Activated T-cell treated with anti-CD3 and anti-CD28 coated beads, Interleukin-2, amount 50 U/mL, for 1 hour (primary cell): ENCODE measurements at places on chromosomes 3 and 15.

DNA sequence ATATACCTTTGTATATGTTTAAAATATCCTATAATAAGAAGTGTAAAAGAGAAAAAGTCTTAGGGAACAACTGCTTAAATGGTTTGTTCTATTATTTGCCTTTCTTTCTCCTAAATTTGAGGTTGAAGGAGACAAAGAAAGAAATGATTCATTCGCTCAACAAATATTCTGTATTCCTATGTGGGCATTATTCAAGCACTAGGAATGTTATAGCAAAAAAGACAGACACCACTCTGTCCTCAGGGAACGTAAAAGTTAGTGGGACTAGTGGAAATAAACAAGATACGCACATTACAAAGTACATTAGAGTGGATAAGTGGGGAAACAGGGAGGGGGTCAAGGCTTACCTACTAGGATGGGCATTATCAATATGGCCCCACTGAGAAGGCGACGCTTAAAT lies 332.2 kb downstream of the LPP start:
- no peak for DNase-seq

GRCh38 chr3:112020674-112021085 lies 13.9 kb upstream of the TMPRSS7 start:
- no peak for DNase-seq

- no peak for DNase-seq
These were observed 121.2 kb downstream of the MECOM start for GRCh38 chr3:169542331-169542751.

DNA sequence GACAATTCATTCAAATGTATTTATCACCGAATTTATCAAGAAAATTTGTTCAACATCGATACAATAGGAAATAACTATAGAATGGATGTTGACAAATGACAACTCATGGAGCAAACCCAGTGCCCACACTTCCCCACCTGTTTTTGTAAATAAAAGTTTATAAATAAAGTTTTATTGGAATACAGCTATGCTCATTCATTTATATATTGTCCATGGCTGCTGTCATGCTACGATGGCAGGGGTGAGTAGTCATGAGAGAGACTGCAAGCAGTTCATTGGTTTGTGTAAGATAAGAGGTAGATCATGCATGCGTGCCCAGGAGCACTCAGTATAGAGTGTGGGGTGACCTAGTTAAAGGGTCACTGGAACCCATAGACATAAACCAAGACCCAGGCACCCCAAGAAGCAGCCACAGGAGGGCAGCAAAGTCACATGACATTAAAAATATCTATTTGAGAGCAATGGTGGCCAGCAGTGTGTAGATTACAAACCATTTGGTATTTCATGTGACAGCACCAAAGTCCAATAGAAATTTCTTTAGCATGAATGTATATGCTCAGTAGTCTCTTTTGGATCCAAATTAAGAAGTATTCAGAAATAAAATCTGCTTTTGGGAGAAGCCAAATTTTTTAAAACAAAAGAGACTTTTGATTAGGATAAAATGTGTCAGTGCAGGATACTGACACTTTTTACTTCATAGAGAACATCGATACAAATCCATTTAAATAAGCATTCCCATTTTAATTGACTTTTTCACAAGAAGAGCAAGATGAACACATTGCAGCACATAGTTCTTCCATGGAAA lies 794.8 kb downstream of the MCTP2 start:
- no peak for DNase-seq

DNA sequence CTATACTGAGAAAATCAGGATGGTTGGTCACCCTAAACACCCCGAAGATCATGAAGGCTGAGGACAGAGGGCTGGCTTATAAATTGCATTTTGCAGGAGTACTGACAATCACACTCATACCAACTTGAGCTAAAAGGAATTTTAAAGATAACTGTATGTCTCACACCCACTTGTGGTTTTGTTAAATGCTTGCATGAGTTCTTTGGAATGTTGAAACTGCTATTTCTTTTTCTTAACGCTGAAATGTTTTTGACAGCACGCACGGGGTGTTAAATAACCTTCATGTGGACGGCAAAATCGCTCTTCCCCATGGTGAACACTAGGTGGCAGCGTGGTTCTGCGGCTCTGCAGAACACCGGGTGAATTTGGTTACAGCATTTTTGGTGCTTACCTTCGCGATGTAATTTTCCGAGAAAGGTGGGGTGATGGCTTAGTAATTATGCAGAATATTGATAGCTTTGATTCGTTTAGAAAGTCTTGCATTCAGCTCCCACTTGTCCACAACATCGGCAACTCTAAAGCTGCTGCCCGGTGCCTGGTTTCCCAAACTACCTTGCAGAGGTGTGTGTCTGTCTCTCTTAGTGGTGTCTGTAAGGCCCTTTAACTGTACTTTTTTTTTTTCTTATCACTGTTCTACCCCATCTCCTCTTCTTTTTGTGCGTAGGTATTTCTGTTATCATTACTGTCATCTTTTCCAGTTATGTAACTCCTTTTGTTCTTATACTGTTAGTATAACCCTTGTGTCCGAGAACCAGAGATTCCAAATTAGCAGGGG lies 51.7 kb downstream of the ARNT2 start:
- peak; percentile 40 for DNase-seq

DNA sequence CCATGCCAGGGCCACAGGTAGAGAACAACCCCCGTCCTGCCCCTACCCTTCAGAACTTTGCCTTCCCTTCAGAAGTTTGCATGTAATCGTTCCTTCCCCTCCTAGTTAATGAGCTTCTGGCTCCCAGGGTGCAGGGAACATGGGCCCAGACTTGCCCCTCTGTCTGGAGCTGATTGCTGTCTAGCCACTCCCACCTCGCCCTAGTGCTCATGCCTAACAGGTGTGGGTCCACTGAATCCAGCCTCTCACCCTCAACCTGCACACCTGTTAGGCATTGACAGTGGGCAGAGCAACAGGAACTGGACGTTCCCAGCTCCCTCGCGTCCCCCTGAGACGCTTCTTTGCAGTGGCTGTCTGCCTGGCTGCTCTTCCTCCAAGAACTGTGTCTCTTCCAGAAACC lies 40.3 kb downstream of the WNT5A start:
- DNase-seq, result no peak

DNA sequence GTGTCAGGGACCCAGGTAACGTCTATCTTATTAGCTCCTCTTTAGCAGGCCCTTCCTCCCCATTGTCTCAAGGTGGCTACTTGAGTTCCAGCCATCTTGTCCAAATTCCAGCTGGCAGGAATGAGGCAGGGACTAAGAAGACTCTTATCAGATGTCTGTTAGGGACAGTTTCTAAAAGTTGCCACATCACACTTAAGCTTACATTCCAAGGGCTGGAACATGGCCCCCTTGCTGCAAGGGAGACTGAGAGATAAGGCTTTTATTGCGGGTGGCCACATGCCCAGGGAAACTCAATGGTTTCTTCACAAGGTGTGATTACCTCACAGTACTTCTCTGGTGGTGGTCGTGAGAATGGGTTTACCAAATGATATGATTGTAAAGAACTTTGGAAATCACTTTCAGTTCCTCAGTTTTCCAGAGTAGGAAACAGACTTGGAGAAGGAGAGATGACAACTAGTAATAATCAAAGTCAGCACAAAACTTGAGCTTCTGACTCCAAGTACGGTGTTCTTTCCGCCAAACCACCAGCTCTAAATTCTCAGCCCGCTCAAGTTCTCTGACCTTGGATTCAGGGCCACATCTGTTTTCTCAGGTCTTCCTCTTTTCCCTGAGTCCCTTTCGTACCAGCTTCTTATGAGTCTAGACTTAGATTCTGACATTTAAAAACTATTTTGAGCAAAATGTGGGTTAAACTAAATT lies 14.2 kb downstream of the PDIA5 start:
- DNase-seq, result no peak

GRCh38 chr15:27937851-27938250 lies 161.3 kb downstream of the OCA2 start:
- no peak for DNase-seq

- no peak for DNase-seq
These were observed 9.2 kb downstream of the RAB8B start for GRCh38 chr15:63198371-63199250.

- no peak for DNase-seq
These were observed 570 bp upstream of the NEDD4 start for GRCh38 chr15:55993804-55994560.

DNA sequence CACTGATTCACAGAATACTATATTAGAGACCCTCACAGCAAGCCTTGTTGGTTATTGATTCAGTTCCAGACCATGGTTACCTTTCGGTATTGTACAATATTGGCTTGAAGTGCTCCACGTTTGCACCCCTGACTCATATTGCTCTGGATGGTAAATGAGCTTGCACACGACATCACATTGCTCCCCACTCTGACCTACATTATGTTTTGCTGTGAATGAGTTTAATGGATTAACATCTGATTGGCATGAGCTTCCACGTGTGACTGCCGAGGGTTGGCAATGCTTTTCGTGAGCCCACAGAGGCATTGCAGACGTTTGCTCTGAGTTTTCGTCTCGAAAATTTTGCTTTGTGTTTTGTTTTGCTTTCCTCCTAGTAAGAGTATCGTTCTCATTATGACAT lies 225.8 kb upstream of the ICE2 start:
- DNase-seq, result no peak

- no peak for DNase-seq
These were observed 100.0 kb downstream of the ZMAT3 start for GRCh38 chr3:178971614-178972013.

- no peak for DNase-seq
These were observed 224.7 kb upstream of the SATB1 start for GRCh38 chr3:18649666-18650363.

DNA sequence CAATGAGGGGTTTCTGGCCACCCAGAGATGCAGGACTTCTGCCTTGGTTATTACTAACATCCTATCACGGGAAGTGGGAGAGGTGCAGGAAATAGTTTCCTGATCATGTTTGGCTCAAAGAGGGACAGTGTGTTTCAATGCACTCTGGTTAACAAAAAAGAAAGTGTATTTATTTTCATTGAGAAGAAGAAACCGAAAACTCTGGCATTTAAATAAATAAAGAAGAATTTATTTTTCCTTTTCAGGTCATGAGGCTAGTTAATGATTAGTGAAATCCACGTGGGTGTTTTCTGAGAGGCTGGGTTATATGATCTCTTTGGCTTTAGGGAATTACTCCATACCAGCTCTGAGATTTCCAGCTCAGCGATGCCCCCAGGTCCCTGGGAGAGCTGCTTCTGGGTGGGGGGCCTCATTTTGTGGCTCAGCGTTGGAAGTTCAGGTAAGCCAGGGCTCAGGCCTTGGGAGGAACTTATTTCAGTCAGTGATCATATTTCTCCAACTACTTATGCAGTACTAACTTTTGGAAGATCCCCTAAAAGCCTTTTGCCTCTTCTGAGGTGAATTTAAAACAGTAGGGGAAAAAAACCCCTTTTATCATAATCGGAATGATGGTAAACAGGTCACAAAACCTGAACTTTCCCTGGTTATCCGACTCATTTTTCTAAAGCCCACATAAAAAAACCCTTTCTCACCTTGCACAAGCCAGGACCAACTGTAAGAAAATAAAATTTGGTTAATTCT lies at the start of gene PLA1A:
Gene PLA1A (plus strand): TSS at position 338 of the 741 bp plus-strand sequence. CDS start 29 bp downstream, at position 367.
- DNase-seq, result no peak

- DNase-seq, result peak; percentile 41
These were observed 87.4 kb downstream of the NFKBIZ start for GRCh38 chr3:101936419-101937356.

GRCh38 chr3:188051801-188052168 lies 102.2 kb upstream of the LPP start:
- no peak for DNase-seq

DNA sequence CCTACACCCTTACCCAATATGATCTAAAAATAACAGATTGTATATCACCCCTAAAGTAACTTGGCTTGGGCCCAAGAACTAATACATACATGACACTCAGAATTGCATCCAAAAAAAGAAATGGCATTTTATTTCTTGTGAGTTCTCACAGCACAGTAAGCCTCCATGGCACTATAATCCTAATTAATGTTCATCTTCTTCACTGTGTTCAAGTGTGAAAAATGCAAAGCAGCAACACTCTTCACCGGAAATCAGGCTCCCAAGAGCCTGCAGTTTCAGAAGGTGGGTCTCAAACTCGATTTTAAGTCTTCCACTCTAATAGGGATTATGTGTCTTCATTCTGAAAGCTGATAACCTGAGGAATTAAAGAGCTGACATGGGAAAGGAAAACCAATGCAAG lies 142.8 kb upstream of the TSC22D2 start:
- no peak for DNase-seq

DNA sequence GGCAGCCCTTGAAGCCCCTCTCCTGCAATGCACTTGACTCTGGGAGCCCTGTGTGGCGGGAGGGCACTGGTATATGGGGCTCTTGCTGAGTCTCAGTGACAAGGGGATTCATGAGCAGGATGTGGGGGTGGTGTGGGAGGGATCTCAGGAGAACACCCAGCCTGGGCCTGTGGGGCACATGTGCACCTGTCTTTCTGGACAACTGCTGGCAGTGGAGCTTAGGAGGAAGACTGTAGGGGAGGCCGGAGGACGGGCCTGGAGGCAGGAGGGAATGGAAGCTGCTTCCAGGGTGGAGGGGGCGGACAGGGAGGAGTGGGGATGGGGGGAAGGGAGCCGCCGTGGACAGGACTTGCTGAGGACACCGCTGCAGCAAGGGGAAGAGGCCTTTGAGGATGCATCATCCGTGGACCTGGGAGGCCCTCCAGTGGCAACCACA lies 10.8 kb upstream of the SNRPA1 start:
- peak; percentile 10 for DNase-seq

DNA sequence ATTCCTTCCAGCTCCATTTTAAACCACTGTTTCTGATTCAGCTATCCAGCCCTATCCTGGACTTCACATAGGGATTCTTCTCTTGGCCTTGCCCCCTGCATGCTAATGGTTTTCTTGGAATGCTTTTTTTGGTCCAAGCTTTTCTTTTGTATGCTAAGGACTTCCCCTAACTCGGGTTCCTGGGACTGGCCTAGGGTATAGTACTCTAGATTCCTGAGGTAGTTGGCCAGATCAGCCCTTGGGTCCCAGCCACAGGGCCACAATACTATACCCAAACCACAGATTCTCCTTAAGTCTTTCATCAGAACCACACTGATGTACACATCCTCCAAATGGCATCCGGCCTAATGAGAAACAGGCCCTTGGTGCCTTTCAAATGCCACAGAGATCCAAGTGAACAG lies 2.8 kb downstream of the FYCO1 start:
- DNase-seq, result no peak

GRCh38 chr3:138241061-138241460 lies 54.0 kb downstream of the ARMC8 start:
- DNase-seq, result no peak

DNA sequence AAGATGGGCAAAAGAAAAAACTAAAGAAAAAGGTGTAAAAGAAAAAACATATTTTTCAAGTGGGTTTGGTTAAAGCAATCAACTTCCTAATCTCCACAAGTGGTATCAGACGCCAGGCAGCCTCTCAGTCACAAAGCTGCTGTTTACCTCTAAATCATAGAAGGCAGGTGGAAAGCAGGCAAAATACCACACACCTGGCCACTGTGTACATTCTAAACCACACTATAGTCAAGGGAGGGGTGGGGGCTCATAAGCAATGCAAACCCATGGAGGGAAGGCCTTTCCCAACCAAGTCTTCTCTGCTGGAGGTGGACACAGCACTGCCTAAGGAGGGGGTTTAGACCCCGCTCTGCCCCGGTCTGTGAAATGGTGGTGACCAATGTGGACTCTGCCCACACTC lies 50.4 kb downstream of the MCF2L2 start:
- no peak for DNase-seq

GRCh38 chr3:120795017-120795648 lies 52.6 kb downstream of the GTF2E1 start:
- peak; percentile 81 for DNase-seq

- DNase-seq, result no peak
These were observed 476.5 kb upstream of the TPRG1 start for GRCh38 chr3:188695241-188695640.

GRCh38 chr15:90174140-90174875 lies 26.8 kb upstream of the SEMA4B start:
- no peak for DNase-seq
